T-helper 9 cell (primary cell): ENCODE measurements at places on chromosomes 5 and 9.
A peak's percentile ranks its signal among the peaks of the same experiment; 100 is the strongest.

DNA sequence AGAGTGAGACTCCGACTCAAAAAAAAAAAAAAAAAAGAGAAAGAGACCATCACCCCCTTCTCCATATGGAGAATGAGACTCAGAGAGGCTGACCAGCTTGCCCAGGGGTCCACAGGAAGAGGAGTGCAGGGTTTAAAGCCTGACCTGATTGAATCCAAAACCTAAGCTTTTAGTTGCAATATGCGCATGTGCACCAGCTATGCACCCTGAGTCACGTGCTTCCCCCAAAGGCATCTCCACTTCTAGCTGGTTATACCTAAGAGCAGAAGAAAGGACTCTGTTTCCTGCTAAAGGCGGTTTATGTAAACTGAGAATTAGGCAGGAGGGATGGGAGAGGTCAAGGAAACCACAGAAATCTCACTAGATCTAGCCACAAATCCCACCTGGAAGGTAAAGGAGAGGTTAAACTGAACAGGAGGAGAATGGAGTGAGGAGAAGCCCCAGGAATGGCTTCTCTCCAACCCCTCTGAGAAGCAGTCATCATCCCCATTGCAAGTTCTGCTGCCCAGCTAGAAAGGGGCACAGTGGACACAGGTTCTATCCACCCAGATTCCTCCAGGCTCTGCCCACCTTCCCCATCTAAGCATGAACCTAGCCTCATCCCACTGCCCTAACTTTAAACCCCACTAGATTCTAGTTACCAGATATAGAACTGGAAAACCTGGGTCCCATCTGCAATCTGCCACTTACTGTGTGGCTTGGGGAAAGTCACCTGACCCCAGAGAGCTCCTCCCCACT is 171.3 kb downstream of the ACTL7B start:
- DNase-seq, result no peak

- no peak for DNase-seq
Observed at GRCh38 chr5:140324617-140325241, 21.7 kb downstream of the HBEGF start.

GRCh38 chr5:6193310-6193709 is 185.0 kb downstream of the MED10 start:
- no peak for DNase-seq

- DNase-seq, result no peak
Observed at GRCh38 chr9:92616655-92617111, 53.2 kb downstream of the IPPK start.

DNA sequence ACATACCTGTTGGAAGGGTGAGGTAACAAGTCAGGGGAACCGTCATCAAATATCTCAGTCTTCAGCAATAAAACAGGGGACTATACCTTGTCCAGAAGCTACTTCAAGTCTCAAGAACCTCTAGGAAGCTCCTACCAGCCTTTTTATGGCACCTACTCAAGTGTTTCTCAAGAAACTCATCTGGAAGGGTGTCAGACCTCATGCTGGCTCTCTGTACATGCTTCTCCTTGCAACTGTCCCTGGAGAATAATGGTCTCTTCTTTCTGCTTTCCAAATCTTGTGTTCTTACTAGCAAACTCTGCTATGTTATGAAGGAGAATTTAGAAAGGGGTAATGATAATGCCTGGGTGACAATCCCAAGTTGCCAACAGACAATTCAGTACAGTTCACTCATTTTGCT is 8.3 kb upstream of the PTAR1 start:
- no peak for DNase-seq

DNA sequence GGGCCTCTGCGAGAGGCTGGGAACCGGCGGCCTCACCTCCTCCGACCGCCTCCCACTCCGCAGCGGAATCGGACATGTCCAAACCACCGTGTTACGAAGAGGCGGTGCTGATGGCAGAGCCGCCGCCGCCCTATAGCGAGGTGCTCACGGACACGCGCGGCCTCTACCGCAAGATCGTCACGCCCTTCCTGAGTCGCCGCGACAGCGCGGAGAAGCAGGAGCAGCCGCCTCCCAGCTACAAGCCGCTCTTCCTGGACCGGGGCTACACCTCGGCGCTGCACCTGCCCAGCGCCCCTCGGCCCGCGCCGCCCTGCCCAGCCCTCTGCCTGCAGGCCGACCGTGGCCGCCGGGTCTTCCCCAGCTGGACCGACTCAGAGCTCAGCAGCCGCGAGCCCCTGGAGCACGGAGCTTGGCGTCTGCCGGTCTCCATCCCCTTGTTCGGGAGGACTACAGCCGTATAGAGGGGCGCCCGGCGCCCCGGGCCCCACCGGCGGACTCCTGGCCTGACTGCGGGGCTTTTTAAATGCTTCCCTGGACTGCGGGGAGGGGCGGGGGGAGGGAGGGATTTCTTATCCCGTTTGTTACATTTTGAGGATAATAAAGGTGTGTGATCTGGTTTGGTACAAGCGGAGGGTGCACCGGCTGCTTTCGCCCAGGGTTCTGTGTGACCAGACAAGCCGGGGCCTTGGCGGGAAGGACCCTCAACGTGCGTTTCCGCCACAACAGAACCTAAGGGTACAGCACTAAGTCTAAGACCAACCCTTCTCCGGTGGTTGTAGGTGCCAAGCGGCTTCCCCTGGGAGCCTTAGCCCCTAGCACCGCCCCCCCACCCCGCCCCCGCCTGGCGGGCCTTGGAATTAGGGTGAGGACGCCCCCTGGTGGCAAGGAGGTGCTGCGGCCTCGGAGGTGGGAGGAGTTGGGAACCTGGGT is 9.3 kb downstream of the PRR7 start:
- peak; percentile 99 for DNase-seq

- no peak for DNase-seq
Observed at GRCh38 chr9:91065231-91066041, 263.8 kb downstream of the SYK start.
